ENCODE measurements at places on chromosomes 5 and 9. TPM values are rescaled to one million over a fixed set of nuclear protein-coding genes. Genes with fewer than 3 reads are reported as not detected.

SLC6A7 gene
- 0.02 TPM for total RNA-seq

PRDM12 gene
- total RNA-seq = 0.27 TPM

ZNF879 gene
- total RNA-seq = 0.39 TPM

OR2V1 gene
- total RNA-seq = not detected

CDC25C gene
- 12.0 TPM for total RNA-seq

PCDHA9 gene
- not detected for total RNA-seq

GABRA6 gene
- total RNA-seq = not detected

ZDHHC11B gene
- total RNA-seq = 1.2 TPM

WNT8A gene
- not detected for total RNA-seq

SURF6 gene
- total RNA-seq = 21.9 TPM

LOX gene
- total RNA-seq = 1.8 TPM

GPX8 gene
- 49.4 TPM for total RNA-seq

BARHL1 gene
- not detected for total RNA-seq

SLC6A3 gene
- total RNA-seq = 0.17 TPM

GABRA1 gene
- not detected for total RNA-seq

GNG10 gene
- total RNA-seq = 72.1 TPM

RPL35 gene
- 2,828 TPM for total RNA-seq

MARCOL gene
- not detected for total RNA-seq

GLIPR2 gene
- 10.6 TPM for total RNA-seq

IL5 gene
- total RNA-seq = not detected

GPR21 gene
- total RNA-seq = not detected

ZNF354C gene
- total RNA-seq = 0.95 TPM

PDLIM4 gene
- not detected for total RNA-seq

C8G gene
- total RNA-seq = 1.1 TPM

GABRB2 gene
- not detected for total RNA-seq

CAVIN4 gene
- total RNA-seq = 0.53 TPM

C5orf58 gene
- total RNA-seq = not detected

POU5F2 gene
- not detected for total RNA-seq

SARDH gene
- total RNA-seq = not detected

SH3TC2 gene
- 0.29 TPM for total RNA-seq

DEPDC1B gene
- total RNA-seq = 19.2 TPM

HMMR gene
- 31.8 TPM for total RNA-seq

REXO4 gene
- total RNA-seq = 36.3 TPM

OTULINL gene
- 6.1 TPM for total RNA-seq

UBAC1 gene
- 39.2 TPM for total RNA-seq

PCDH12 gene
- not detected for total RNA-seq

PRR16 gene
- not detected for total RNA-seq

PCDHA12 gene
- total RNA-seq = 2.7 TPM

ORM2 gene
- not detected for total RNA-seq

PRDM9 gene
- not detected for total RNA-seq

SH3PXD2B gene
- 20.1 TPM for total RNA-seq

IQGAP2 gene
- 1.2 TPM for total RNA-seq

ERAP2 gene
- total RNA-seq = 1.2 TPM

C9orf153 gene
- total RNA-seq = not detected
